ENCODE measurements at places on chromosomes 4 and X.

- no peak for DNase-seq
Measured at GRCh38 chrX:55593296-55593695, 29.9 kb upstream of the FOXR2 start.

- DNase-seq: peak; percentile 4
Measured at GRCh38 chrX:38754102-38754790, 47.0 kb upstream of the MID1IP1 start.

GRCh38 chr4:55173580-55173979, 48.2 kb upstream of the KDR start:
- DNase-seq: no peak

DNA sequence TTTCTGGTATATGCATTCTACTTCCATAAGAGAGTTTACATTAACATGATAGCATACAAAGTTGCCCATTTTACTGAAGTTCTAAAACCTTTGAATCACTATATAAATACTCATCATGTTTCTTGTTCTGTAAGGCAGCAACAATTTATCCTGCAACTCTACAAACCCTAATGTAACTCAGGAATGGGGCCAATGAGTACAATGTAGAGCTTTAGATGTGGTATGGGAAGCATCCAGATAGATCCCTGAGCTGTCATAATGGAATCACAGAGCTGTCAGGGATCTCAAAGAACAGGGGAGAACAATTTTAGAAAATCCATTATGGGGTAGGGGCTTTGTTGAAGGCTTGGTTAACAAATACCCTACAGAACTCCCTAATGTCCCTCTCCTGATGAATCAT, 88.5 kb downstream of the DCUN1D4 start:
- DNase-seq: no peak

- no peak for DNase-seq
Measured at GRCh38 chr4:74031576-74031975, 6.9 kb downstream of the CXCL3 start.

GRCh38 chr4:80082693-80083092, 9.7 kb upstream of the ANTXR2 start:
- DNase-seq: no peak

DNA sequence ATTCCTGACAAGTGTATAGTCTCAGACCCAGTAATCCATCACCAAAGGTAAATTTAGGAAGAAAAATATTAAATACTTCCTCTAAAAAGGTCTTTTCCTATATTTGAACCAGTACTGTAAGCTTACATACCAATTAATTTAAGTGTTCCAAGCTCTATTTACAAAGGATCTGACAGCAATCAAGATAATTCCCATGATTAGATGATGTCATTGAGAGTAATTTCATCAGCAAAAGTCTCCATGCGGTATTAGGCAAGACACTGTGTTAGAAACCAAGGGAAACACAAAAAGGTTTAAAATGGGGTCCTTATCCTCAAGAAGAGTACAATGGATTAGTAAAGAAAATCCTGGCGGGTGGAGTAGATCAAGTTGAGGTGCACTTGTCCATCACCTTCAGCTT, 198.5 kb downstream of the PRDM5 start:
- DNase-seq: no peak

Data from stimulated activated naive B cell treated with anti-CD40 and anti-IgM and Interleukin-4, amounts not matched to agents 10 μg/mL and 1 μg/mL and 100 μg/mL, for 72 hours (primary cell).